Left renal pelvis (tissue), 4 donors: ENCODE measurements at places on chromosomes 6 and 20. TPM values are rescaled to one million over a fixed set of nuclear protein-coding genes. Genes with fewer than 3 reads are reported as not detected.

Gene FUT9
- 0.05 TPM for polyA plus RNA-seq

Gene PSMB1
- 157 TPM for polyA plus RNA-seq

Gene PHACTR3
- 2.4 TPM for polyA plus RNA-seq

Gene C6orf15
- polyA plus RNA-seq, result not detected

Gene BPI
- 6.3 TPM for polyA plus RNA-seq

Gene EYA2
- 1.8 TPM for polyA plus RNA-seq

Gene PDYN
- 0.26 TPM for polyA plus RNA-seq

Gene PNPLA1
- polyA plus RNA-seq, result 2.6 TPM

Gene RBPJL
- not detected for polyA plus RNA-seq

Gene HSPA12B
- 13.9 TPM for polyA plus RNA-seq

Gene COL9A3
- polyA plus RNA-seq, result 51.8 TPM

Gene SDC4
- polyA plus RNA-seq, result 169 TPM

Gene TNFRSF6B
- polyA plus RNA-seq, result 2.6 TPM

Gene HLA-DPA1
- 17.1 TPM for polyA plus RNA-seq

Gene SLC22A16
- 0.67 TPM for polyA plus RNA-seq

Gene SLC35D3
- polyA plus RNA-seq, result 0.07 TPM

Gene OR2B6
- not detected for polyA plus RNA-seq

Gene STX11
- 1.0 TPM for polyA plus RNA-seq

Gene FRS3
- 6.4 TPM for polyA plus RNA-seq

Gene ZFP57
- 0.20 TPM for polyA plus RNA-seq

Gene ULBP3
- 7.7 TPM for polyA plus RNA-seq

Gene SLC17A3
- 0.29 TPM for polyA plus RNA-seq

Gene FNDC11
- 0.31 TPM for polyA plus RNA-seq

Gene PNISR
- 365 TPM for polyA plus RNA-seq

Gene RAET1L
- not detected for polyA plus RNA-seq

Gene RMND1
- 34.3 TPM for polyA plus RNA-seq

Gene PGC
- not detected for polyA plus RNA-seq

Gene TDP2
- polyA plus RNA-seq, result 62.4 TPM
